ENCODE measurements at places on chromosomes 12 and 14.

GRCh38 chr12:83114966-83115365 lies 428.3 kb downstream of the TMTC2 start:
- DNase-seq = no peak

DNA sequence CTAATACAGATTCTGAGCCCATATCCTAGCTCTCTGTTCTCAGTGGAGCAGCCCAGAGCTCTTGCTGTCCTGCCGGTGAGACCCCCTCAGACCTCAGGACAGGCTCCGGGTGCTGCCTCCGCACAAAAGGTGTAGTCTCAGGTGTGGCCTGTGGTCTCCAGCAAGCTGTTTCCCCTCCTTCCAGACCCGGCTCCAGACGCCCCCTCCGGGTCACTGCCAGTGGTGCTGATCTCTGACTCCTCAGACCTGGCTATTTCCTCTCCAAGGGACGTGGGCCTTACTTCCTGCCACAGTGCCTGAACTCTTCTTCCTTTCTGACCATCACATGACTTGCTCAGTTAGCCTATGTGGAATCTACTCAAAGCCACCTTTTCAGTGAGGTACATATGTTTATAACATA lies 337.5 kb downstream of the GLT1D1 start:
- DNase-seq = no peak

DNA sequence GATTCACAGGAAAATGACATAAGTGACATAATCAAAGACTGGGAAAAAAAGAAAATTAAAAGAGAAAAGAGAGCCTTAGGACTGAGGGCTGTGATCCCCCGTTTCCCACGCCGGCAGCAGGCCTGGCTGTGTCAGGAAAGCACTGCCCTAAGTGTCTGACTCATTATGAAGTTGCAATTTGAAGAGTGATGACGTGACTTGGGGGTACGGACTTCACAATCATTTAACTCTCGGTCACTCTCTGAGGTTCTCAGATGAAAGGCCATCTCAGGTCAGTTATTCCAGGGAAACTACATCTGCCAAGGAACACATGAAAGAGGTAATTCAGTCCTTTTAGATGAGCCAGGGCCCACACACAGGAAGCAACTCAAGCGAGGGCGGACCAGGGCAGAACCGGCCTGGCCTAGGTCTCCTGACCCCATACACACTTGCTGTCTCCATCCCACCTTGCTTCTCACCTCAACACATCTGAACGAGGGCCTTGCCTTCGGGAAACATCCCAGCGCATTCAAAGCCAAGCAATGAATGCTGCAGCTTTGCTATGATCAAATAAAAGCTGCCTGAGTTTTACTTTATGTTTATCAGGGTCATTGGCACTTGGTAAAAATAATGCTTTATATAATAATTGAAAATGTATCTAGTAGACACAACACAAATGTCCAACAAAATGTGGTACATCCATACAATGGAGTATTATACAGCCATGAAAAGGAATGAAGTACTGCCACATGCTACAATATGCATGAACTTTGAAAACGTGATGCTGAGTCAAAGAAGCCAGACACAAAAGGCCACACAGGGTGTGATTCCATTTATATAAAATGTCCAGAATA lies 2.7 kb downstream of the SSH1 start:
- peak; percentile 34 for DNase-seq

DNA sequence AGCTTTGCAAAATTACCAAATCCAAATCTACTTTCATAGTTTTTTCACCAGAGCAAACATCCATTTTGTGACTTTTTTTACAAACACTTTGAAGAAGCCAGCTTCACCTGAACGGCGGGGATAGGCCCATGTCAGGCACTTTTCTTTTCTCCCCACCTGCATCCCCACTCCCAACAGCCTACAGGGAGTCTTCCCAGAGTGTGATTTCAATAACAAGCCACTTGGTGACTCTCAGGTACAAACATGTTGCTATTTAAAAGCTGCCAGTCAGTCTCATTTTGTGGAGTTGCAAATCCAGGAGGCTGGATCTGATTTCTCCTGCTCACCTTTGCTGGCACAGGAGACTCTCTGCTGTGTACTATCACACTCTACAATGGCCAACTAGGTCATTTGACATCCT lies 285.5 kb downstream of the KCNH5 start:
- DNase-seq = no peak

- no peak for DNase-seq
Measured at GRCh38 chr14:54146601-54147000, 190.0 kb upstream of the BMP4 start.

- DNase-seq = no peak
Measured at GRCh38 chr12:10098791-10099190, at the start of gene CLEC1A. Gene CLEC1A (minus strand): TSS chr12:10098985. CDS start chr12:10098922, 63 bp downstream.

DNA sequence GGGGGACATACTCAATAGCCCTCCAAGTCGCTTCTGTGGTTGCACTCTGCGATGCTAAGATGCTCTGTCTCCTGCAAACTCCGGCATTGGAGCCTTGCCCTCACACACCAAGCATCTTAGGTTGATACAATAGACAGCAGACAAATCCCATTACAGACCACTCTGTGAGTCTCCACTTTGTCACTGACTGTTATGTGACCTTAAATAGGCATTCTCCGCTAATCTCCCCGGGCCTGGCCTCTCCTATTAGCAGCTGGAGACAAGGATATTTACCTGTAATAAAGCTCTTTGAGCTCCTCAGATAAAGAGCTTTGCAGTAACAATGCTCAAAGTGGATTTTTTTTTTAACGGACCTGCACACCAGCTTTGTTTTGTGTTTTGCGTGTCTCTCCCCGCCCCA lies 479.7 kb upstream of the TBX3 start:
- DNase-seq = no peak

GRCh38 chr14:68747393-68747792 lies 45.5 kb downstream of the ZFP36L1 start:
- DNase-seq = no peak

DNA sequence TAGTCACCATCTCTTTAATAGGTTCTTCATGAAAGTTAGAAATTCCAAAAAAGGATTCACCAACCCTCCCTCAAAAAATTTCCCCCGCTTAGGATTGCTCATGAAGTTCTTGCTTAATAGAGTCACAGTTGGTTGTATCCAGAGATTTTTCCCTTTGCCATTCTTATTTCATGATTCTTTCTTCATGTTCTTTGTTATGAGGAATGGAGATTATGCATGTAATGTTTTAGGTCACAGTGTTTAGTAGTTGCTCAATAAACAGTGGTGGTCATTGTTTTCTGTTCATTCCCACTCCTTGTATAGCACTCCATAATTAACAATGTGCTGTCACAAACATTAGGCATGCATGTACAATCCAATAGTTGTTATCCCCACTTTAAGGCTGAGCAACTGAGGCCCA lies 51.2 kb upstream of the RTRAF start:
- no peak for DNase-seq

DNA sequence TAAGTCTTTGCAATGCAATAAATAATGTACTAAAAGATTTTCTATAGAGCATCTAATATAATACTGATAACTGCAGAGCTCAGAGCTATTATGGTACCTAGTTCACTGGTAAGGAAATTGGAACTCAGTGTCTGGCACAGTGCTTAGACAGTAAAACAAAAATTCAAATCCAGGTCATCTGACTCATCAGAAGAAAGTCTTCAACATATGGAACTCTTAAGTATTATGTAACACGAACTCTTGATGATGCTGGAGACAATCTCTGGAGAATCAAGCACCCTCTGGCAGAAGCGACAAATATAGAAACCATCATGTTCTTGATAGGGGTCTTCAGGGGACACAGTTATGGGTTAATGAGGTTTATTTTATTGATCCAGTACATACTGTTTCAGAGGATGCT lies 37.3 kb upstream of the TRHDE start:
- DNase-seq = no peak

DNA sequence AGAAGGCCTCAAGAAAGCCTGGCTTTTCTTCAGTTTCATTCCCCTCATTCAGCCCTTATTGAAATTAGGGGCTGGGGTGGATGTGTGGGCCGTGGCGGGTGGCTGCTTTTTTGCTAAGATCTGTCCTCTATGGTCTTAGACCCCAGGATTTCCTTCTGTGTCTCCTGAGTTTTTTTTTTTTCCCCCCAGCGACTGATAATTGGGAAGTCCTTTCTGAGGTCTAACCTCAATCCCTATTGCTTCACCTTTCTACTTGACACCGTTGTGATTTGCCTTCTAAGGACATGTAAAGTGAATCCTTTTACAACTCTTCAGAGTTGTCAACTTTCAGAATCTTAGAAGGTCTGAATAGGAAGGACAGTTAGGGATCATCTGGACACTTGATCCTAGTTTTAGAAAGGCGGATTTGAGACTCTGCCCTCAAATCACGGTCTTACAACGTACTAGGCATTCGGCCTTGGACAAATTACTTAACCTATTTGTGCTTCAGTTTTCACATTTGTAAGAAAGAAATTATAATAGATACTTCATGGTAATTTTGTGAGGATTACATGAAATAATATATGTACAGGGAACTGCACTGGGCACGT lies 4.4 kb downstream of the GPR84 start:
- DNase-seq = no peak

All from T1000 (cell line).